ENCODE measurements at places on chromosomes 13 and 19.
A peak's percentile ranks its signal among the peaks of the same experiment; 100 is the strongest.

DNA sequence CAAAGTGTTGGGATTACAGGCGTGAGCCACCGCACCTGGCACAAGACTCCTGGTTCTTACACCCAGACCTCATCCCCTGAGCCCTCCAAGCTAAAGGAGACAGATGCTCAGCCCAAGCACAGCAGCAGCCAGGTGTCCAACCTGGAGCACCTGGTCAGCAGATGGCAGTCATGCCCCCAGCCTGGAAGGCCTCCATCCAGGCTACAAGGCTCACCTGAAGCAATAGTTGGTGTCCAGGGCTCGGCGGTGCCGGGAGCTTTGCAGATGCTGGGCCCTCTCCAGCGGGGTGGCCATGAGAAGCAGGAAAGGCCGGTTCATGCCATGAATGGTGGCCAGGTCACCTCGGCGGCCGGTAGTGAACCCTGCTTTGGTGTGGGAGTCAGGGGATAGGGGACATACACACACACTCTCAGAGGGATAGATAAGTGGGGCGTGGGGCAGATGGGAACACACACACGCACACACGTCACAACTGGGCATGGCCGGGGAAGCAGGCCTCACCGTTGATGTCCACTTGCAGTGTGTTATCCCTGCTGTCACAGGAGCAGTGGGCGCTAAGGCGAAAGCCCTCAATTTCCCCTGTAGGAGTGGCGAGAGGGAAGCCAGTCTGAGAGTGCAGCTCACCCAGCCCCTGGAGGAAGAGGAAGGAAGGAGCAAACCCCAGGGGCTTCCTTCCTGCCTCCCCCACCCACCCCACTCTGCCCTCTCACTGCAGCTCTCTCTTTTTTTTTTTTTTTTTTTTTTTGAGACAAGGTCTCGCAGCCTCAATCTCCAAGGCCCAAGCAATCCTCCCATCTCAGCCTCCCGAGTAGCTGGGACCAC lies 11.8 kb downstream of the TGFB1 start:
- no peaks in the 10 kb centered on the region for H3K36me3 ChIP-seq
- peak; percentile 36 for DNase-seq
- no peaks in the 10 kb centered on the region for H3K4me1 ChIP-seq
- H3K27me3 ChIP-seq, result no peaks in the 10 kb centered on the region

- peaks cover 15% of the 10 kb centered on the region for H3K4me1 ChIP-seq
- peak overlapping the region; percentile 57 for H3K4me3 ChIP-seq
- DNase-seq, result peak; percentile 93
- peak overlapping the region; percentile 93 for H3K27ac ChIP-seq
- peaks cover 10% of the 10 kb centered on the region for H3K27me3 ChIP-seq
Measured at GRCh38 chr19:40464059-40465024, 1.2 kb downstream of the BLVRB start.

DNA sequence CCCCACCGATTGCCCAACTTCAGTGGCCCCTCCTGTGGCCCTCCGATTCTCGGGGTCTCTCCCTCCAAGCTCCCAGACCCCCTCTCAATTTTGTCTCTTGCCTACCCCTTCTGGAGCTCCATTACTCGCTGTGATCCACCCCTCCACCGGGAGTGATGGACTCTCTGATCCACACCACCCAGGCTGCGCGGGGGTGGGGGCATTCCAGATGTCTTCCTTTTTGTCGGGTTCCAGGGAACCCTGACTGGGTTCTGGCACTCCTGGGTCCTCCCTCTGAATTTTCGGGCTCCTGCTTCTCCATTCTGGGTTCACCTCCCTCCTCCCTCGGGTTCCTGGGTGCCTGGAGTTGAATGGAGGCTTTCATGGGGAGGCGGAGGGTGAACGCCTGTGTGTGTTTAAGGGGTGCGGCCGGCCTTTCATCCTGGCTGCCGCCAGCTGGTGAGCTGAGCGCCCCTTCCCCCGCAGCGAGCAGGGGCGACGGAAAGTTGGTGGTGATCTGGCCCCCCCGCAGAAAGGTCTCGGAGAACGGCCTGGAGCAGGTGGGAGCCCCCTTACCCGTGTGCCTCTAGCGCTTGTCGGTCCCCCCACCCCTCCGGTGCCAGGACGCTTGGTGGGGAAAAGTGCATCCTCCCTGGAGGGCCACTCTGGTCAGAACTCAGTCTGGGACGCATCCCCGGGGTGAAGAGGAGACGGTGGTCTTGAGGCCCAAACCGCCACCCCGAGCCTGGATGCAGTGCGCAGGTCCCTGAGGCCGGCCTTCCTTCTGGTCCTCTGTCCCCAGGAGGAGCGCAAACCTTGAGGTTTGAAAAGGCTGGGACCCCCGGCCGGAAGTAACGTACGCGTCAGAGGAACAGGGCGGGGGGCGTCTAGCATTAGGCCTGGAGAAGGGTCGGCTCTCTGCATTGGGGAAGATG lies 1.6 kb downstream of the MISP3 start:
- H3K4me3 ChIP-seq, result peak overlapping the region; percentile 44
- H3K36me3 ChIP-seq, result no peaks in the 10 kb centered on the region
- H3K4me1 ChIP-seq, result peaks cover 11% of the 10 kb centered on the region
- no peaks in the 10 kb centered on the region for H3K27me3 ChIP-seq

- H3K27me3 ChIP-seq, result no peaks in the 10 kb centered on the region
- peak overlapping the region; percentile 9 for H3K4me3 ChIP-seq
- H3K4me1 ChIP-seq, result peaks cover 15% of the 10 kb centered on the region
- peak overlapping the region; percentile 87 for H3K27ac ChIP-seq
- DNase-seq, result peak; percentile 21
Measured at GRCh38 chr19:39846678-39847486, 703 bp upstream of the FBL start.

- no peak overlapping the region for H3K4me3 ChIP-seq
- H3K27ac ChIP-seq, result no peak overlapping the region
- H3K27me3 ChIP-seq, result no peaks in the 10 kb centered on the region
- H3K36me3 ChIP-seq, result no peaks in the 10 kb centered on the region
Measured at GRCh38 chr19:38544569-38545315, 73.0 kb downstream of the MAP4K1 start.

DNA sequence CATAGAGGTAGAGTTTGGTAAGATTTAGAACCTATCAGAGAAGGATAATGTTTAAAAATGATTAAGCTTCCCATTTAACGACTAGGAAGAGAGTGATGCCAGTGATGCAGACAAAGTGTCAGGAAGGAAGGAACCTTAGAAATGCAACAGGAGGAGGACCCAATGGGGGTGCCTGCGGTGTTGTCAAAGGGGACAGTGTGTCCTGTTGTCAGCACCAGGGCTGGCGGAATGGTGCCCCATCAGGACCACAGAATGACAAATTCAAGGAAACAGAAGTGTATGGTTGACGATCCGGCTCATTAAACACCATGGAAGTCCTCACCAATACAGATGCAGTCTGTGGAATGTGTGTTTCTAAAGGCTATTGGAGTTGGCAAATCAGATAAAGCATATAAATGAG lies 19.3 kb downstream of the ATP12A start:
- peaks cover 4% of the 10 kb centered on the region for H3K27me3 ChIP-seq
- no peaks in the 10 kb centered on the region for H3K36me3 ChIP-seq
- no peak for DNase-seq
- H3K4me3 ChIP-seq, result no peak overlapping the region
- H3K4me1 ChIP-seq, result no peaks in the 10 kb centered on the region

DNA sequence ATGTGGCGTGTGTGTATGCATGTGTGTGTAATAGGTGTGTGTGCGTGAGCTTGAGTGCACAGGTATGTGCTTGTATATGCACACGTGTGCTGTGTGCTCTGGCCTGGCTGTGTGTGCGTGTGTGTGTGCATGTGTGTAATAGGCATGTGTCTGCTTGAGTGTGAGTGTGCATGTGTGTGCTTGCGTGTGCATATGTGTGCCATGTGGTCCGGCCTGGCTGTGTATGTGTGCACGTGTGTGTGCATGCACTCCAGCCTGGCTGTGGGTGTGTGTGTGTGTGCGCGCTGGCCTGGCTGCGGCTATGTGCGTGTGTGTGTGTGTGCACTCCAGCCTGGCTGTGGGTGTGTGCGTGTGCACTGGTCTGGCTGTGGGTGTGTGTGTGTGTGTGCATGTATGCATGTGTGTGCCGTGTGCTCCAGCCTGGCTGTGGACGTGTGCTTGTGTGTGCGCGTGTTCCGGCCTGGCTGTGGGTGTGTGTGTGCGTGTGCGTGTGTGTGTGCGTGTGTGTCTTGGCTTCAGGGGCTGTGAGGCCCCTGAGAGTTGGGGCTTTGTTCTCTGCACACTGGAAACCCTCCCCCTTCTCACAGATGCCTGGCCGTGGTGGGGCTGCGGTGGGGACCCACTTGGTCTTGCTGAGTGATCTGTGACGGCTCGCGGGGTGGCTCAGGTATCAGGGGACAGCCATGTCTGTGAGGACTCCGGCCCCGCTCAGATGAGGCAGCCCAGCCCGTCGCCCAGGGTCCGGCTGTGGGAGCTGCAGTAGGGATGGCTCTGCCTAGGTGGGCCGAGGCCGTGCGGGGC lies 8.2 kb downstream of the SPPL2B start:
- H3K27ac ChIP-seq, result no peak overlapping the region
- DNase-seq, result no peak
- no peaks in the 10 kb centered on the region for H3K27me3 ChIP-seq

DNA sequence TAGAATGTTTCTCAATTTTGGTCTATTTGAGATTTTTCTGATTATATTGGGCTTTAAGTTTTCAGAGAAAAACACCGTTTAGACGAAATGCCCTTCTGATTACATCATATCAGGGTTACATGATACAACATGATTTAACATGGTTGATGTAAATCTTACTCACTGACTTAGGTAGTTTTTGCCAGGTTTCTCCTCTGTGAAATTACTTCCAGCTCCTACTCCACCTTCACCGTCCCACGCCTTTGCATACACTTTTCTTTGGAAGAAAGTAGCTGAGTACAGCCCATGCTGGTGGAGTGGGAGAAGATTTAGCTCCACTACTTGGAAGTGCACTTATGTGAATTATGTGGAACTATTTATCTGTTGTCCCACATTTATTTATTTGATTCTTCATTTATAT lies 433.2 kb upstream of the KLHL1 start:
- H3K36me3 ChIP-seq, result no peaks in the 10 kb centered on the region
- no peaks in the 10 kb centered on the region for H3K27me3 ChIP-seq
- H3K4me1 ChIP-seq, result no peaks in the 10 kb centered on the region
- DNase-seq, result no peak
- H3K27ac ChIP-seq, result no peak overlapping the region

GRCh38 chr13:65913173-65913572 lies 1317.0 kb downstream of the PCDH9 start:
- H3K4me3 ChIP-seq, result no peak overlapping the region
- no peaks in the 10 kb centered on the region for H3K27me3 ChIP-seq
- DNase-seq, result no peak
- H3K27ac ChIP-seq, result no peak overlapping the region

GRCh38 chr19:2702170-2703076 lies at the start of gene GNG7:
Gene GNG7, minus strand, starts transcription at chr19:2702694. Its CDS starts 182,006 bp downstream, at chr19:2520688.
- H3K36me3 ChIP-seq, result no peaks in the 10 kb centered on the region
- DNase-seq, result peak; percentile 96
- H3K27ac ChIP-seq, result peak within 1 kb of the TSS; percentile 55
- peak within 1 kb of the TSS; percentile 70 for H3K4me3 ChIP-seq
- H3K4me1 ChIP-seq, result peaks cover 7% of the 10 kb centered on the region

DNA sequence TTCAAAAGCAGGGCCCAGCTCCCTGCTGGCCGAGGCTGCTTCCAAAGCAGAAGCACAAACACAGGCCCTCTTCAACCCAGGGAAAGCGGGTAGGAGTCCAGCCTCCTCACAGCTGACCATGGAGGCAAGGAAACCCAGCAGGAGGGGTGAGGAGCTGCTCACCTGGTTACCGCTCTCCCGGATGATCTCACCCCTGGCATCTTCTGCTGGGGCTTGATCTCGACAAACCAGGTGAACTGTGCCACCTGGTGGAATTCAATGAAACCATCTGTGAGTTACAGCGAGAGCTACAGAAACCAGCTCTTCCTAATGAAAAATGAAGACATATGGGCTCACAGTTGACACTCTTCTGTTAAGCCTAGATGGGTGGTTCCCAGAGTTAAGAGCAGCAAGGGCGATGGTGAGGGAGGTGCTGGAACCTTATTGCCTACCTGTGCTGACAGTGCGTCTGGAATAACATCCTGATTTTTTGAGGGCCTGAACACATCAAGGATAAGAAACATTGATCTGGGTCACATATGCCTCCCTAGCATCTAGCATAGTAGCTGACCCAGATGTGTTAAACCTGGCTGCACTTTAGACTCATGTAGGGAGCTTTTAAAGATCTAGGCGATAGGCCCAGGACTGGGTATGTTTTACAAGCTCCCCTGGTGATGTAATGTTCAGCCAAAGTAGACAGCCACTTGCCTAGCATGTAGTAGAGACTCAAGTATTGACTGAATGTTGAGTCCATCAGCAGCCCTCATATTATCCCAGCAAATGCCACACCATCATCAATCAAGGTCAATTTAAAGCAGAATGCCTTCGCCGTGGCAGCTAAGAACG lies 6.1 kb downstream of the DHRS12 start:
- H3K27ac ChIP-seq, result no peak overlapping the region
- DNase-seq, result peak; percentile 51
- H3K36me3 ChIP-seq, result no peaks in the 10 kb centered on the region
- H3K4me1 ChIP-seq, result peaks cover 27% of the 10 kb centered on the region
- H3K4me3 ChIP-seq, result no peak overlapping the region

GRCh38 chr13:39051157-39051556 lies 12.9 kb downstream of the NHLRC3 start:
- no peaks in the 10 kb centered on the region for H3K27me3 ChIP-seq
- no peak overlapping the region for H3K27ac ChIP-seq
- no peaks in the 10 kb centered on the region for H3K36me3 ChIP-seq
- no peak for DNase-seq
- no peak overlapping the region for H3K4me3 ChIP-seq

- H3K4me1 ChIP-seq, result peaks cover 10% of the 10 kb centered on the region
- peak; percentile 82 for DNase-seq
- H3K36me3 ChIP-seq, result no peaks in the 10 kb centered on the region
- H3K4me3 ChIP-seq, result peak overlapping the region; percentile 76
- peaks cover 16% of the 10 kb centered on the region for H3K27me3 ChIP-seq
Measured at GRCh38 chr19:7681340-7682174, 924 bp downstream of the TRAPPC5 start.

GRCh38 chr13:72875233-72875632 lies 93.3 kb downstream of the PIBF1 start:
- peaks cover 7% of the 10 kb centered on the region for H3K36me3 ChIP-seq
- no peak overlapping the region for H3K4me3 ChIP-seq
- H3K27ac ChIP-seq, result no peak overlapping the region
- no peaks in the 10 kb centered on the region for H3K4me1 ChIP-seq
- DNase-seq, result no peak
- no peaks in the 10 kb centered on the region for H3K27me3 ChIP-seq

- no peak overlapping the region for H3K27ac ChIP-seq
- no peaks in the 10 kb centered on the region for H3K27me3 ChIP-seq
- H3K4me3 ChIP-seq, result no peak overlapping the region
- H3K36me3 ChIP-seq, result no peaks in the 10 kb centered on the region
- no peaks in the 10 kb centered on the region for H3K4me1 ChIP-seq
Measured at GRCh38 chr13:105008604-105009003, 1526.9 kb downstream of the EFNB2 start.

GRCh38 chr19:46720503-46721239 lies 3.8 kb upstream of the PRKD2 start:
- H3K27ac ChIP-seq, result no peak overlapping the region
- H3K36me3 ChIP-seq, result peaks cover 36% of the 10 kb centered on the region
- no peak for DNase-seq
- peaks cover 11% of the 10 kb centered on the region for H3K4me1 ChIP-seq

DNA sequence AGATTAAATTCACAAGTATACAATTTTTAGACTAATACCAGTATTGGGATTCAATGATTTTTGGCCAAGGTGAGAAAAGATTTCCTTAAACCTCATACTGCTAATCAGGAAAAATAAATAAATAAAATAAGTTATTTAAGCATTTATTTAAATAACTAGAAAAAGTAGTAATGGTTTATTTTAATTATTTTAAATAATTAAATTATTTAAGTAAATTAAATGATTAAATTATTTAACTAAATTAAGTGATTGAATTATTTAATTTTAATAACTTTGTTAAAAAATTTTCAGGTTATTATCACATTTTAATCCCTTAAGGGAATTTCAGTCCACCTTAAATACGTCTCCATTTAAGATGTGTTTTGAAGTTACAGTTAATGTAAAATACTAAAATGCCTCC lies 1831.5 kb upstream of the MIR17HG start:
- no peaks in the 10 kb centered on the region for H3K27me3 ChIP-seq
- no peak for DNase-seq
- no peaks in the 10 kb centered on the region for H3K36me3 ChIP-seq
- no peak overlapping the region for H3K27ac ChIP-seq
- H3K4me1 ChIP-seq, result no peaks in the 10 kb centered on the region
